Activated T-cell treated with anti-CD3 and anti-CD28 coated beads, Interleukin-2, amount 50 U/mL, for 4 hours (primary cell): ENCODE measurements at places on chromosomes 11 and 22.

DNA sequence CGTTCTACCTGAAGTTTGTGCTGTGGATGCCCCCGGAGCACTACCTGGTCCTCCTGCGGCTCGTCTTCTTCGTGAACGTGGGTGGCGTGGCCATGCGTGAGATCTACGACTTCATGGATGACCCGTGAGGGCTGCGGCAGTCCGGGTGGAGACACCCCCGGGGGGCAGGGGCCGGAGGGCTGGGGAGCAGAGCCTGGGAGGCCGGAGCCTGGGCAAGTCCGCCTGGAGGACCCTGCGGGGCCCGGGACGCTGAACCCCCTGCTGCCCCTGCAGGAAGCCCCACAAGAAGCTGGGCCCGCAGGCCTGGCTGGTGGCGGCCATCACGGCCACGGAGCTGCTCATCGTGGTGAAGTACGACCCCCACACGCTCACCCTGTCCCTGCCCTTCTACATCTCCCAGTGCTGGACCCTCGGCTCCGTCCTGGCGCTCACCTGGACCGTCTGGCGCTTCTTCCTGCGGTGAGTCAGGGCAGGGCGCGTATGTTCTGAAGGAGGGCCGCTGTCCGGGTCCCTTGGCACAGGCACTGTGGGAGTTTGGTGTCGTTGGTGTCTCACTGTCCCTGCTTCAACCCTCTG, 17.3 kb downstream of the RNH1 start:
- DNase-seq: no peak

DNA sequence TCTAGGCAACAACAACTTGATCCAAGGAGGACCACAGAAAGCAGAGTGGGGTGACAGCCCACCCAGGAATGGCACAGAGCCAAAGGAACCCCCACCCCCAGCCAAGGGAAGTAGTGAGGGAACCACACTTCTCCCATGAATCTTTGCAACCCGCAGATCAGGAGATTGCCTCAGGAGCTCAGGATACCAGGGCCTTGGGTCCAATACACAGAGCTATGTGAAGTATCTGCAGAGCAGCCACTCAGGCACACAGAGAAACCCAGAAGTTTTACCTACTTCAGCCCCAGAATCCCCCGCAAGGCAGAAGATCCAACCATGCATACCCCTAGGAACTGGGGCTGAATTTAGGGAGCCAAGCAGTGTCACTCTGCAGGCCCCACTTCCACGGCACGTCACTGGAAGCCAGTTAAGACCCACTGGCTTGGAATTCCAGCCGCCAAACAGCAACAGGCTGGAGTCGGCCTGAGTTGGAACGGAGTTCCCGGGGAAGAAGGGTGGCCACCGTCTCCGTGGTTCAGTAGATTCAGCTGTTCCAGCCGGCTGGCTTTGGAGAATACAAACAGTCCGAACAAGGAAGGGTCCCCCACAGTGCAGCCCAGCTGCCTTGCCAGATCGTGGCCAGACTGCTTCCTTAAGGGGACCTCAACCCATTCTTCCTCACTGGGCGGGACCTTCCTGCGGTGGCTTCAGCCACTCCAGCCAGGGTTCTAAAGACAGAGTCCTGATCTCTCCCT, 174.1 kb downstream of the TTC28 start:
- no peak for DNase-seq

- no peak for DNase-seq
Observed at GRCh38 chr22:19632668-19633148, 81.6 kb upstream of the SEPTIN5 start.

GRCh38 chr11:81602508-81602907, 1131.2 kb downstream of the FAM181B start:
- DNase-seq: no peak

DNA sequence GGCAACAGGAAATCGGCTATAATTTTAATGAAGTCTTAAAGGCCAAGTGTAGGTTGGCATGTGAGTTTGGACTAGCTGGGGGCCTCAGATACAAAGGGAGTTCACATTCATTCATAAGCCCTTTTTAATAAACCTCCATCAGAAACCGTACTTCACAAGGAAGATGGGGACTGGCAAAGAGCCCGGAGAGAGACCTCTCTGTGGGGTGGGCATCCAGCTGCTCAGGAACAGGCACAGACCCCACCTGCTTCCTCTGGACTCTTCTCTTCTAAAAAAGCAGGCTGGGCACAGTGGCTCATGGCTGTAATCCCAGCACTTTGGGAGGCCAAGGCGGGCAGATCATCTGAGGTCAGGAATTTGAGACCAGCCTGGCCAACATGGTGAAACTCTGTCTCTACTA, 3.9 kb upstream of the ARFGAP3 start:
- DNase-seq: no peak

GRCh38 chr11:13009476-13009920, 382 bp downstream of the RASSF10 start:
- no peak for DNase-seq

DNA sequence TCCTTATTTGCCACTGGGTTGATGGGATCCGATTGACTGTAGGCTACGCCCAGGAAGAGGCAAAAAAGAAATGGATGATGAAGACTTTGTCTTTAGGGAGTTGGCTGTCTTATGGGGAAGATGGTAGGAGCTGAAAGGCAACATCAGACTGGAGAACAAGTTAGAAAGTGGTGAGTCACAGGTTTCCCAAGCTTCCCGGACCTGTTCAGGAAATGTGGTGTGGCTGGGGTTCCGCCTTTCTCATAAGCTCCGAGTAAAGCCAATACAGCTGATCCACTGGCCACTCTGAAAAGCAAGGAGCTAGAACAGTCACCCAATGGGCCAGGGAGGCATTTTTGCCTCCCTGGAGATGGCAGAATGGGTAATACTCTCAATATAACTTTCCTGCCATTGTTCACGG, 194.5 kb downstream of the SNX19 start:
- no peak for DNase-seq

GRCh38 chr11:45432910-45433309, 146.8 kb upstream of the SYT13 start:
- DNase-seq: no peak

DNA sequence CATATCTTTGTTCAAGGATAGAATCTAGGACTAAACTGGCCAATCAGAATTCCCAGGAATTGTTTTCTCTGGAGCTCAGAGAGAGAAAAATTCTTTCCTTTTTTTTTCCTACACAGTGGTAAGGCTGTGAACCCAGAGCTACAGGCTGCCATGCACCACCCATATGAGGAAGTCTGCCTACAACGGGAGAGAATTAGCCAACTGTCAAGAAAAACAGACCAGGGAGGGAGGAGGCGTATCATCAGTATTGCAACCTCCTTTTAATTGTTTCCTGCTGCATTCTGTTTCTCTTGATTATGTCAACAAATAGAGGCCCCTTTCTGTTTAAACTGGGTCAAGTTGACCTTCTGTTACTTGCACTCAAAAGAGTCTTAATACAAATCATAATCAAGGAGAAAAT, 176.5 kb upstream of the UBASH3B start:
- no peak for DNase-seq

DNA sequence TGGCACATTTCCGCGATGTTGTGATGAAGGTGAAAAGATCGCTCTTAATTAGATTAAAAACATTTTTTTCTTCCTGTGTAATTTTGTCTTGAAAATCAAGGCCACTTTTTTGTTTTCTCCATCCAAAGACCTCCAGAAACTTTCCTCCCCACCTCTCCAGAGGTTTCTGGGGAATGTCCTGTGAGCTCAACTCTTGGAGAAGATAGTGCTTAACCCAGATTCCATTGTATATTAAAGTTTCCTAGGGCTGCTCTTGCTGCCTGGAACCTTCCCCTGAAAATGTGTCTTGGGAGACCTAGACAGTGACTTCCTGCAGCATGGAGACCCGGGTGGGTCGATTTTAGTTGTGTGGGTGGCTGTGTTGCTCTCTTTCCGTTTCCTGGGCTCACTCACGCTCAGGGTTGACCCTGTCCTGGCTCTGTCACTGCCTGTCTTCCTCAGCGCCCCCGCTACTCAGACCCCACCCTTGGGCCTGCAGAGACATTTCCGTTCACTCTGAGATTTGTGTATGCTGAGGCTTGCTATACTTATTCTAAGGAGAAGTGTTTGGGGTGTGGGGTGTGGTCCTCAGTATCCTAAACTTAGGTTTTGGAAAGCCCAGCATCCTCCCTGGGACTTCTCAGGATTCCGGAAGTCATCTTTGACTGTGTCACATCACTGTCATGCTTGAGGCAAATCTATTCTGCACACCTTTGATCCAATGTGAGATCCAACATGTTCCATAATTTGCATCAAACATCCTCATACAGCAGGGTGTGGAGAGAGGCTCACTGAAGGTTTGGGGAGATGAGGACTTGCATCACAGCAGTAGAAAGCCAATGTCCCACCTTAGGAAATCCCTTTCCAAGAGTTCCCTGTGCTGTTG, 47.2 kb downstream of the KCNQ1OT1 start:
- DNase-seq: no peak

DNA sequence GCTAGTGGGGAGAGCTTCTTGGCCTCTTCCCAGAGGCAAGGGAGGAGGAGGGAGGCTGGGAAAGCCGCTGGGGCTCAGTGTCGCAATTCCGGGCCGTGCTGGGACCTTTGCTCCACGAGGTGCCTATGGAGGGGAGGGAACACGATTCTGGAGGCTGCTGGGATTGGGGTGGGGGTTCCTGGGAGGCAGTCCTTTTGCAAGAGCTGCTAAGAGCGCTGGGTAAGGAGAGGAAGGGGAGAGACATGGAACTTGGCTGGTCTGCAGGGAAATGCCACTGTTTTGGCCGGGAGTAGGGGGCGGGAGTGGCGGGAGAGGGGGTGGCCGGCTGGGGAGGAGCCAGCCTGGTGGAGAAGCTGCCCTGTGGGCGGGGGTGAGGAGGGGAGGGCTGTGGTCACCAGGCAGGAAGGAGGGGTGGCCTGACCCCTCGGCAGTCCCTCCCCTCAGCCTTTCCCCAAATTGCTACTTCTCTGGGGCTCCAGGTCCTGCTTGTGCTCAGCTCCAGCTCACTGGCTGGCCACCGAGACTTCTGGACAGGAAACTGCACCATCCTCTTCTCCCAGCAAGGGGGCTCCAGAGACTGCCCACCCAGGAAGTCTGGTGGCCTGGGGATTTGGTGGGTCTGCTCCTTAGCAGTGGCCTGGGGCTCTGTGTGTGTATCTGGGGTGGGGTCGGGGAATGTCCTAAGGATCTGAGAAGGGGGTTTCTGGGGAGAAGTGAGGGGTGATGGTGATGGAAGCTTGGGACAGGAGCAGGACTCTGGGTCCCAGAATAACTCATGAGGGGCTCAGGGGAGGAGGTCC, at the start of gene NR1H3:
NR1H3 (plus strand) TSS at position 480 of the 800 bp plus-strand sequence. CDS start 1,221 bp downstream, outside the sequence.
- no peak for DNase-seq

DNA sequence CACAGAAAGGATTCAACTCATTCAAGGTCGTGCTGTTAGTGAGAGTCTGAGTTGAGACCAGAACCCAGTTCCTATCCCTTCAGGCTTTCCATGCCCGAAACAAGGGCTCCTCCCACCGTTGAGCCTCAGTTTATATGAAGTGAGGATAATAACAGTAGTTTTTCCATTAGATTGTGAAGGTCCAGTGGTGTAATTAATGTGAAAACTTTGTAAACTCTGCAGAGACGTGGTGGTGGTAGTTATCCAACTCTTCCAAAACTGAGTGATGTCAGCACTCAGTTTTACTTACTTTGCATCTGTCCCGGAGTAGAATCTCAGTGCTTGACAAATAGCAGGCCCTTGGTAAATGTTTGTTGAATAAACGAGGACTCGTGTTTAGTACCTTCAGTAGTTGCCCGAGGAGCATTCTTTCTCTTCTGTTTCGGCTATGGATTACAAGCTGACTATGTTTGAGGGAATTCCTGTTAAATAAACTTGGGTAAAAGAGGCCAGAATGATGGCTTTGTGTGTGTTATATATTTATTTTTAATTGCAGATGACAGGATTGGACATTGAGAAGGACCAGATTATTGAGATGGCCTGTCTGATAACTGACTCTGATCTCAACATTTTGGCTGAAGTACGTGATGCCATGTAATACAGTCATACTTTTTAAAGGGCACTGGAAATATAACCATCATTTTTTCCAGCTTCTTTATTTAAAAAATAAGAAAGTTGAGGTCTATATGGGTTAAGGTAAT, 1.0 kb downstream of the REXO2 start:
- DNase-seq: no peak

- no peak for DNase-seq
Observed at GRCh38 chr22:24428751-24429410, 1.5 kb downstream of the ADORA2A start.

DNA sequence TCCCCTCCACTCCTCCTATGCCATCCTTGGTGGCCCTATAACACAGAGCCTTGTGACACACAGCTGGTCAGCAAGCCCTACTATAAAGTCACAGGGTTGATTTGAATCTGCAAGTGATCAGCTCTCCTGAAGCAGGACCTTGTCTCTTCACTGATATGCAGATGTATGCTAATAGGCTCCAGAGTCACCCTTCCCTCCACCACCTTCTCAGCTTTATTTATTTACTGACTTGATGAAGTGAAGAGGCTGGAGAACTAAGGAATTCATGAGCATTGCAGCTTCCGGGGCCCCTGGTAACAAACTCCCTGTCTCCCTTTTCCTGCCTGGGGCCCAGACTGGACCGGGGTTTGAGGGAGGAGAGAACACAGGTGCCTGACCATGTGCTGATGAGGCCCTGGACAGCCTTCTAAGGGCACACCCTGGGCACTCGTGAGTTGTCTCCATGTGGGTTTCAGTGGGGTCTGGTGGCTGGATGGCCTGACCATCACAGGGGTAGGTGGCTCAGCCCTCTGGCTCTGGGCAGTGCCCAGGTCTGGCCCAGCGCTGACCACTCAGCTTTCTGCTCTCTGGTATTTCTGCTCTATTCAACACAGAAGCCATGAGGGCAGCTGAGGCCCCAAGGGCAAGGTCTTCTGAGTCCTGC, 307.5 kb downstream of the NTM start:
- no peak for DNase-seq

GRCh38 chr11:118398791-118399559, 2.4 kb upstream of the ATP5MG start:
- peak; percentile 22 for DNase-seq

- no peak for DNase-seq
Observed at GRCh38 chr11:66957971-66958231, 282 bp downstream of the PC start.

GRCh38 chr11:11262171-11262920, 90.7 kb downstream of the CSNK2A3 start:
- no peak for DNase-seq

GRCh38 chr11:75239531-75240290, 863 bp upstream of the TPBGL start:
- no peak for DNase-seq
